NCI-H2227 treated with DMSO at 0.1 percent for 48 hours (cell line): ENCODE measurements at places on chromosomes 4 and X.

- no peak for DNase-seq
These were observed 58.7 kb downstream of the MAMLD1 start for GRCh38 chrX:150421816-150422215.

GRCh38 chr4:140084385-140084784, 69.6 kb downstream of the MAML3 start:
- no peak for DNase-seq

DNA sequence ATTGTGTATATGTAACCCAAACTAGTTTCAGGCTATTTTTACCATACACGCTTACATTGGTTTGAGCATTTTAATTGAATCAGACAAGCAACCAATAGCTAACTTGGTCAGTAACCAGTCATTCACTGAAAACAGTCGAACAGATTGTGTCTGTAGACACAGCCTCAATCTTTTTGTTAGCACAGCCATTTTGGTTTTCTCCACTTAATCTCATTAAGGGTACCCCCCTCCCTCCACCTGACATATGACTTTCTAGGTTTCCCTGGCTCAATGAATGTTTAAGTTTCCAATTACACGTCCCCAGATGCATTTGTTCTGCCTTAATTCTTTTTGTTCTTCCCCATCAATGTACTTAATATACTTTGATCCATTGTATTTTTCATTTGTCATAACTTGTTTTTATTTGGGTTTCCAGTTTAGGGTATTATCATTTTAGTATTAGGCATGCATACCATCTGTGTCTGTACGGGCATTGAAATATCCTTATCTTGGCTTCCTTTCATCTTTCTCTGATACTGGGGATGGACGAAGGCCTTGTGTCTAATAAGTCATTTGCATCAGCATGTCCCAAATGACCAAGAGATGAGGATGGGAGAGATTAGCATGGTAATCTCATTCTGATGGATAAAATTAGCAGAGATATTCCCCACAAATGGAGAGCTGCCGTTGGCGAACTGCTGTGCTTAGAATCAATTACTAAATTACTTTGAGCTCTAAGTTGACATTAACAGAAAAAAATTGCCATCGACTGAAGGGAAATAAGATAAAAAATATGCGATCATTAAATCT, 35.9 kb upstream of the PHOX2B start:
- DNase-seq, result no peak

GRCh38 chr4:74410272-74410671, 34.7 kb upstream of the AREG start:
- no peak for DNase-seq

DNA sequence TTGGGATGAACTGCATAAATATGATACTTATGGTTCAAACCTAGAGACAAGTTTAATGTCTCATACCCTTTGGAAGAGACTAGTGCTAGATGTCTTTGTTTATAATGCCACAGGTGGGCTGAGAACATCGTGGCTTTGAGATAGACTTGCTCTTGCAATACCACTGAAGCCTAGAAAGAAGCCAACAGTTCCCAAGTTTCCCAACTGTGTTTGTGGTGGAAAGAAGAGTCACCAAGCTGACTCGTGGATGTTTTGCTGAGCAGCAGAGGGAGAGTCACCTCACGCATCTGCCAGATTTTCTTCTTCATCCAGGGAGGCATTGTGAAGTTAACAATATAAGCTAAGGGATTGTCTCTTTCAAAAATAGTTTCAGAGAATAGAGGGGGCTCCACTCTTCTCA, 1076.2 kb downstream of the C4orf33 start:
- no peak for DNase-seq

- no peak for DNase-seq
These were observed 115.1 kb upstream of the GPM6A start for GRCh38 chr4:175927121-175927520.

GRCh38 chr4:5033281-5033841, 14.1 kb upstream of the CYTL1 start:
- no peak for DNase-seq

DNA sequence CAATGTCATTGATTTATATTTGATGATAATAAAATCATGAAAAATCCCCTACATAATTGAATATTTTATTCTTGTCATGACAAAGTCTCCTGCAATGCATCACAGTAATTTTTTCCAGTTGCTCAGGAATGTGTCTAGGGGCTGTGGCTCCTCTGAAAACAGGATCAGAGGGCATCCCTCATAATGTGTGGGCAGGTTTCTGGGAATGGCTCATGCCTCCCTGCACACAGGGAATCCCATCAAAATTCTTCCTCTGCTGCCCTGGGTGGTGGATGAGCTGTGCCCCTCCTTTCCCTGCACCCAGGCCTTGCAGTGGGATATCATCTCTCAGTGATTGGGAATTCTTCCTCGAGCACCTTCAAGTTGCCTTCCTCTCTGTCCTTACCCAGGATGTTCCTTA, 20.4 kb upstream of the PUDP start:
- no peak for DNase-seq

DNA sequence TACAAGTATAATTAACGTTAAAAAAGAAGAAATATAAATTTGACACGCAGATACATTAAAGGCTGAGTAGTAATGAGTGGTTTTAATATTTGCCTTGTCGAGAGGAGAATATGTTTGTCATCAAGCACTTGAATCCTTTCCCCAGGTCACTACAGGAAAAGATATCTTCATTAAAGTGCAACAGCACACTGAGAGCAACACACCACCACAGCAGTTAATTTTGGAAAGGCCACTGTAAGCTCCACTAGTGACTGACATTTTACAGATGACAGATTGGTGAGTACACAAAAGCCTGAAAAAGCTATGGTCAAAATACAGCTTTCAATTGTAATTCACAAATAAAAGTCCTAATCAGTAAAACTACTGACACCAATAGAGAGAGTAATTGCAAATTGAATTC, 76.6 kb downstream of the ZNF718 start:
- no peak for DNase-seq

- no peak for DNase-seq
These were observed 555 bp upstream of the ELMOD2 start for GRCh38 chr4:140523370-140523856.

- no peak for DNase-seq
These were observed 81.5 kb upstream of the BCOR start for GRCh38 chrX:40179283-40179682.

- no peak for DNase-seq
These were observed 11.5 kb downstream of the STK26 start for GRCh38 chrX:132034648-132035047.

GRCh38 chrX:148878371-148878770, 378.0 kb downstream of the AFF2 start:
- DNase-seq, result no peak

GRCh38 chrX:51737091-51737490, 6.2 kb upstream of the GSPT2 start:
- DNase-seq, result no peak

DNA sequence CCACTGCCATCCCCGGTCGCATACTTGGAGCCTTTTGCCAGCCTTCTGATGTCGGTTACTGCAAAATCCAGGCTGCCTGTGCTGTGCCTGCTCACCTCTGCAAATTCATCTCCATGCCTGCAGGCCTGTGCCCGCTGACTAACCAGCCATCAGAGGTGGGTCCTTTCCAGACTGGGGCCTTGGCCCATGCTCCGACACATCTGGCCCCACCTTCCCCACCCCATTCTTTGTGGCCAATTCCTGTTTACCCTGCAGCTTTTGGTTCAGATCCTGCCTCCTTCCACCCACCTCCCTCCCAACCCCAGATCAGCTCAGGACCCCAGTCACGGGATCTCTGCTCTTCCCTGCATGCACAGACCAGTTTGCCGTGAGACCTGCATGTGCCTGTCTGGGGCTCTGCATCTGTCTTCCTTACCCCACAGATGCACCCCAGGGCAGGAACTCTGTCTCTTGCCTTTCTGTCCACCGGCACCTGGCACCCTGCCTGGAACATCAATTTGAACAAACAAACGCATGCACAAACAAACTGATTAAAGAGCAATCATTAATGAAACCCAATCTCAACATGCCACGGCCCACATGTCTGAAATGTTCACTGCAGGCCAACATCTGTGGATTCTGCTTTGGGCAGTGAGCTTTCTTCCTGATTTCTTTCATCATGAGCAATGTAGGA, 112.8 kb upstream of the PSAPL1 start:
- no peak for DNase-seq

DNA sequence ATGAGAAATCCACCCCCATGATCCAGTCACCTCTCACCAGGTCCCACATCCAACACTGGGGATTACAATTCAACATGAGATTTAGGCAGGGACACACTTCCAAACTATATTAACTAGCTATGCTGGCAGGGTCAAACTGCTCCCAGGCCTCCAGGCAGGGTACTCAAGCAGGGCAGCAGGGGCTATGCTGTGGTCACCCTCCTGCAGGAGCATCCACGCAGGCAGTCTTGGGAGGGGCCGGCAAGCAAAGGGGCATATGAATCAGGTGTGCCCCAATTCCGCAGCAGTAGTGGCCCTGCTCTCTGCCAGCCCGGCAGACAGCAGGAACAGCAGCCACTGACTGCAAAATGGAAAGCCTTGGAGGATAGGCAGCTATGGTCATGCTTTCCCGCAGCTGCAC, 74.6 kb upstream of the PRDX4 start:
- DNase-seq, result no peak

DNA sequence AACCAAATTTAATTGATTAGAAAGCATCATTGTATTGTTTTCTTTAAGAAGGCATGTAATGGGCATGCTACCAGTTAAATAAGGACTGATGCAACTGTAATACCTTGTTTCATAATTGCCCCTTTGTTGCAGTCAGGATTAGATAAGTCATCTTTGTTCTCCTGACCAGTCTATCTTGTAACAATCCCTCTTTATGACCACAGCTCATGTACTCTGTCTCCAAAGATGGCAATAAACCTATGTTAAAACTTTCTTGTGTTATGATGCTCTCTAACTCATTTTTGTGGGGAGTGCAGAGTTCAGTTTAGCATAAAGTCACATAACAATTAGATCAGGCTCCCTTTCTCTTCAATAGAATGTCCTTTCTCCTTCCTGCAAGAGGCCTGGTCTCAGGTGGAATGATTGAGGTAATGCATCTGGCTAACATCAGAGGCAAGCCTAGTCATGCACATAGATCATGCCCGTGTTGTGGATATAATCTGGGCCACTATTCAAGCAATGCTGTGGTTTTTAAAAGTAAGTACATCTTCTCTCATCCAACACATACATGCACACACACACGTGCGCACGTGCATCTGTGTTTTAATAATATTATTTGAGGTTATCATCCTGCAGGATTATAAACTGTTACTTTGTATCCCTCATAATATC, 45.6 kb downstream of the TMEM154 start:
- DNase-seq, result no peak

DNA sequence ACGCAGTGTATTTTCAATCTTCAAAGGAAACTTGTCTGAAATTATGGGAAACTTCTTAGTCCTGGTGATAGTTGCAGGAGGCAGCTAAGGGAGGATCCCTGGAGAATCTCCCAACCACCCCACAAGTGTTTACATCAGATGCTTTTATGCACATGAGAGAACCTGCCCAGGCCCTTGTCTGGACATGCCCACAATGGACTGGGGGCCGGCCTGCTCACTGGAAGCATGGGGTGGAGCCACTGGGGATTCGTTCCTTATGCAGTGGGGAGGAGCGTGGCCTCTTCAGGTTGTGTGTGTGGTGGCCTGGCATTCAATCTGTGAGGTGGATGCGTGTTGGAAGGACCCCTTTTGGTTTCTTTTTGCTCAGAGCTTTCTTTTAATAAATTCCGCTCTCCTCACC, 398.7 kb upstream of the PPP1R2C start:
- no peak for DNase-seq
